ENCODE measurements at places on chromosomes 12 and 14.

GRCh38 chr14:55603401-55603953 lies 23.5 kb downstream of the KTN1 start:
- DNase-seq: no peak

DNA sequence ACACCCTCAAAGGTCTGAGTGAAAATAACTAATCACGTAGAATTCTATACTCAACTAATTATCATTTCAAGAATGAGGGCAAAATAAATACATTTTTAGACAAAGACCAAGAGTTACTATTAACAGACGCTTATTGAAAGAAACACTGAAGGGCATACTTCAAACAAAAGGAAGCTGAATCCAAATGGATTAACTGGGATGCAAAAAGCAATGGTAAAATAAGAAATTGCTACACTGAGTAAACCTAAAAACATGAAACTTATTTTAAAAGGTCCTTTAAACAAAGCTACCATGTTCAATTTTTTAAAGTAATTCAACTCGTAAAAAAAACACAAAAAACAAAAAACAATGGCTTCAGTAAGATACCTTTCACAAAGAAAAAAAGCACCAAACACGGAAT lies 28.2 kb downstream of the LRP6 start:
- no peak for DNase-seq

GRCh38 chr12:57171668-57172067 lies 24.2 kb upstream of the LRP1-AS start:
- DNase-seq: no peak

GRCh38 chr12:65536876-65537681 lies 258.6 kb downstream of the MSRB3 start:
- no peak for DNase-seq

DNA sequence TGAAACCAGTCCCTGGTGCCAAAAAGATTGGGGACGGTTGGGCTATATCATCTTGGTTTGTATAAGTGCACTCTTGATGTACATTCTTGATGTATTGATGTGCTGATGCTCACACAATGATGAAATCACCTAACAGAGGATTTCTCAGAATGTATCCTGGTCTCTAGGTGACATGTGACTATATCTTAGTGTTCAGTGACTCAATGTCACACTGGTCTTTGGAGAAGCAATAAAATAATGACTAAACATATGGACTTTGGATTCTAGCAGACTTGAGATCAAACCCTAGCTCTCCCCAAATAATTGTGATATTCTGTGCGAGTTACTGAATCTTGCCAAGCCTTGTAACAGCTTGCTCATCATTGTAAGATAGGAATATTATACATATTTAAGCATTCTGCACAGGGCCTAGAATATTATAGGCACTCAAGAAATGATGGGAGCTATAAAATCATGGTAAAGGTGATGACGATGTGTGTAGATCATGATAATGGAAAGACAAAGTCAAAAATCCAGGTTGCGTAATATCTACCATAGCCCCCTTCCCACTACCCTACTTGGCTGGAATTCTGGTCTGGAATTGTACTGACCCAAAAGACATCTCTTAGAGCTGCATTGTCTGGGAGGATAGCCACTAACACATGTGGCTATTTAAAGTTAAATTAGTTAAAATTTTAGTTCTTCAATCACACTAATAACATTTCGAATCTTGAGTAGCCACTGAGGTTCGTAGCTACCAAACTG lies 117.6 kb upstream of the PWP1 start:
- DNase-seq: no peak

- DNase-seq: no peak
Measured at GRCh38 chr14:103744621-103745395, 29.2 kb downstream of the ZFYVE21 start.

DNA sequence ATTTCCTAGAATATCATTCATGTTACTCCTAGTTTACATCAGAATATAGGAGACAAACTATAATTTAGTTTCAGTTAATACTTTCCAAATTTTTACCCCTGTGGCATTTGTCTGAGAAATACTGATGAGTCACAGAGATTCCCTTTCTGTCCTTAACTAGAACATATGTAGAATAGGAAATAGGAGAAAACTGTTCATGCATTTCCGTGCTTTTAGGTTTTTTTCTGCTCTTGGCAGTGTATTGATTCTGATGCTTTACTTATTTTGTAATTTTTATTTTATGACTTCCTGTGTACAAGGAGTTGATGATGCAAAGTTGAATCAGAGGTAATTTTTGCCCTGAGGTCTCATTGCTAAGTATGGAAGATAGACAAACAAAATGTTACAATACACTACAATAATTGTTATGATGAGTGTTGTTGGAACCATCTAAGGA lies 23.0 kb downstream of the MNAT1 start:
- DNase-seq: no peak

- no peak for DNase-seq
Measured at GRCh38 chr12:65248656-65249633, 29.5 kb upstream of the MSRB3 start.

DNA sequence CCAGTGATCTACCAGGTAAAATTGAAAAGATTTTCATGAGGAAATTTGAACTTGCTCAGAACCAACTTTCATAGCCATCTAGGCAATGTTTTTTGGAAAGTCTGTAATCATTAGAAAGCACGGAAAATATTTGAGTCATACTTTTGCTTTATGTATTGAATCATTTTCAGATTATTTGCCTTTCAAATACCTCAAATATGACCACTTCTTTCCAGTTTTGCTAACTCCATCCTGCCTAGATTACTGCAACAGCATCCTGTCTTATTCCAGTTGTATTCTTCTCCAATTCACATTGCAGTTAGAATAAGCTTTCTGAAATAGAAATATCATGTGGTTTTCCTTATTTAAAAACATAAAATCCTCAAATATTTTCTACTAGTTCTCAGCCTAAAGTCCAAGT lies 239.8 kb upstream of the FAR2 start:
- DNase-seq: no peak

- DNase-seq: no peak
Measured at GRCh38 chr12:51938726-51939125, 12.8 kb upstream of the ACVR1B start.

- DNase-seq: no peak
Measured at GRCh38 chr12:51070004-51070403, 13.4 kb downstream of the CSRNP2 start.

GRCh38 chr14:75578786-75579337 lies 442 bp downstream of the FLVCR2 start:
- DNase-seq: no peak

DNA sequence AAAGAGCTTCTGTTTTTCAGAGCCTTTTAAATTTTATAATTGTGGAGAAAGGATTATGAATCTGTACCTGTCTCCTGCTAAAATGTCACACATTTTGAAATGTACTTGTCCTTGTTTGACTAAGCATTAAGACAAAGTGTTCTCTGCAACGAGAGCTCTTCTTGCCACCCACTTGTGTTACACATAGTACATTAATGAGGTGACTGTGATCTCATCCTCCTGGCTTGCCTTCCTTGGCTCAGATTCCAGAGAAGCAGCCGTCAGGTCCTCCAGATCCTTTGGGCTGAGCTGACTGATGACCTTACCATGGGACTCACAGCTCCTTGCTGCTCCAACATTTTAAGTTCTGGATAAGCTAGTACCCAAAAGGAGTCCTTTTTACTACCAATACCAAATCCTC lies 81.4 kb downstream of the BBS10 start:
- no peak for DNase-seq

- peak; percentile 10 for DNase-seq
Measured at GRCh38 chr12:127677537-127678131, 589.3 kb upstream of the TMEM132C start.

- DNase-seq: no peak
Measured at GRCh38 chr12:113016796-113017195, 38.5 kb downstream of the OAS2 start.

- no peak for DNase-seq
Measured at GRCh38 chr14:75143761-75144527, 17.1 kb upstream of the NEK9 start.

- DNase-seq: no peak
Measured at GRCh38 chr12:106066051-106066705, 72.6 kb downstream of the NUAK1 start.

GRCh38 chr12:102487226-102487625 lies 6.9 kb upstream of the IGF1 start:
- DNase-seq: no peak

- DNase-seq: no peak
Measured at GRCh38 chr12:41983856-41984255, 160.8 kb downstream of the GXYLT1 start.

DNA sequence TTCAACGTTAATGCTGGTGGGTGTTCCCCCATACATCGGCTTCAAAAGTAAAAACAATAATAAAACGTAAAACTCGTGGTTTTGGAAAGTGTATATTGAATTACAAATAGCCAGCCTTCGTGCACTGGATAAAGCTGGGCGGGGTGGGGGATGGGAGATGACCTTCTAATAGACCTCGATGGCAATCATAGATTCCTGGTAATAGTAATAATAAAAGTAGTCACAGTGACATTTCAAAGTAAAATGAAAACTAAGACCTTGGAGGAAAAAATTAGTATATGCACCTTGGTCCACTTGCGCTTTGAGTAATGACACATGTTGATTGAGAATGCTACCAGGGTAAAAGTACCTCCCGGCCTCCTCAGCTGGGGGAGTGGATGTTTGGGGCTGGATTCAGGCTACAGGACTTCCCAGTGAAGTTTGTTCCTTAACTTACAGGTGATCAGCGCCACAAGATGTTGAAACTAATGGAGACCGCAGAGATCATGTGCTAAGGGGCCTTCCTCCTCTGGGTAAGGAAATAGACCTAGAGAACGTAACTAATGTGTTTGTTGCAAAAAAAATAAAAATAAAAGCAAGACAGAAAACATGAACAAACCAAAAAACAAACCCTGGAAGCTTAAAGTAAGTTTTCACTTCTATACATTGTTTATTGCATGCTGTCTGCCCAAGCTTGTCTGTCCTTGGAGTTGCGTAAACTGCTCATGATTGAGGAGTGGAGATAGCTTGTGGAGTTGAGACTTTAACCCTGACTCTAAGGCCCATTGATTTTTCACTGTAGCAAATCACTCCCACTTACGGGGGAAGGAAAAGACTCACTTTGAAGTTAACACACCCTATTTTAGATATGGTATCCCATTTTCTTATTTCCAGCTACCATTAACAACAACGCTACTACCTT lies 907 bp upstream of the LRIG3 start:
- no peak for DNase-seq

- no peak for DNase-seq
Measured at GRCh38 chr12:2035431-2036055, 17.2 kb upstream of the CACNA1C start.

DNA sequence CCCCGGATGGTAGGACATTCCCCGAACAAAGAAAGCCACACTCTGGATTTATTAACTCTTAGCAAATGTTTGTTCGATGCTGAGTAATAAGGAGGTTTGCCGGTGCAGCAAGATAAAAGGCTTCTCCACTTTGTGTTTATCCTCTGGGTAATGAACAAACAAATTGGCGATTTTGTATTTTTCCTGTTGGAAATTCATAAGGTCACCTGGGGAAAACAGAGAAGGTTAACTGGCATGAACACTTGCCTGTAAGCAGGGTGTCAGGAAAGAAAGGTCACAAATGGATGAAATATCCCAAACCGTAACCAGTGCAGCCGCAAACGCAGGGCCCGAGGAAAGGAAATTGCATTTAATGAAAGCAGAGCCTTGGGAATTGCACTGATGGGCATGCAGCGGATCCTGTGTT lies 132.8 kb downstream of the RMST start:
- no peak for DNase-seq

DNA sequence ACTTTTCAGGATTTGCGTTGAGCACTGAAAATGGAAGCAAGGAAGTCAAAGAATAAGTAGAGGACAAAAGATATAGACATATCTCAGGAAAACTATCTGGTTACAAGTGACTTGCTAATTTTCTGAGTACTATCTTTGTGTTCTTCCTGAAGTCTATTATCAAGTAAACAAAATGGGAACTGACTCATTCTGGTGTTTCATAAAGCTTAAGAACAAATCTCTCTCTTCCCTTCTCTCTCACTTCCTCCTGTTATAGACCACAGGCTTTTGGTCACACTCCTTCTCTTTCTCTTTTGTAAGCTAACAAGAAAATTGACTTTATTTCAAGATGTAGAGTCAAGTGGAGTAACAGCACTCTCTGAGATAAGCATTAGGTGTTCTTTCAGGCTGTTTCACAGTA lies 406.6 kb upstream of the SYT1 start:
- no peak for DNase-seq

GRCh38 chr14:81231540-81231939 lies 10.8 kb upstream of the GTF2A1 start:
- DNase-seq: no peak

GRCh38 chr14:105876158-105876557 lies 349.8 kb downstream of the TMEM121 start:
- DNase-seq: no peak

DNA sequence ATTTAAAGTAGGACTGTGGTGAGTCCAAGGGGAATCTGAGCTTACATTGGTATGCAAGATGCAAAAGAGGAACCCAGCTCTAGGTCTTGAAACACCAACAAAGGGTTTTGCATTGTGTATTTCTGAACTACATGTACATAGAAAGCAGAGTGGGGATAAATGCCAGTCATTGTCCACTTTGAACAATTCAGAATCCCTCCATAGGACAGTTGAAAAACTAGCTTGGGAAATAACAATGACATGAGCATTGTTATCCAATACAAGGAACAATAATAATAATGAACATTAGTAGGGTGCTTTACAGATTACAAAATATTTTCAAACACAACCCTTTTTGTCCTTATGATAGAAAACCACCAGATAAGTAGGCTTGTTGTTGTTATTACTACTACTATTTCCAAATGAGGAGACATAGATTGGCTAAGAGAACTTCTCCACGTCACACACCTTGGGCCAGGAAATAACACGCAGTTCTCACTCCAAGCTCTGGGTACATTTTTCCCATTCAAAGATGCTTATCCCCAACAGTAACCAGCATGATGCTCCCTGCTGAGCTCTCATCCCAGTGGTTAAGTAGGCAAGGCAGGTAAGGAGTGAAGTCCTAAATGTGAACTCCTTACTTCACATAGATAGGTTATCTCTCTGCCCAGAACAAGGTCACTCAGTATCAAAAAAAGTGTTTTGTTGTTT lies 51.7 kb upstream of the RASSF8 start:
- no peak for DNase-seq

- DNase-seq: no peak
Measured at GRCh38 chr12:105955976-105956375, 182.8 kb downstream of the NUAK1 start.

DNA sequence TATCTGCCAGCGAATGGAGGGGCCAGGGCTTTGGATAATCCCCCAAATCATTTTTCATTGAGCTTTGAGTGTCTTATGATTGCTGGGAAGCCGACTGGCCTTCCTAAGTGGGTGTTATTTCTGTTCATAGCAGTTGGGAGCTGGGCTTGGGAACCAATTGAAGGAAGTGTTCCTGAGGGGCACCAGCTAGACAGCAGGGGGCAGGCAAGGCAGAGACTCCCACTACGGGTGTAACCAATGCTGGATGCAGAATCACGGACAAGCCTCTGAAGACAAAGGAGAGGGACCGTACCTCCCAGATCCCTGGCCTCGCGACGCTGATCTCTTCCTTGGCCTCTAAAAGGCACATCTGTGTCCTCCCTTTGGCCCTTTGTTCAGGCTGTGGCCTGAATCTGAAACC lies 149.0 kb upstream of the PRMT8 start:
- no peak for DNase-seq

All from CD4-positive, alpha-beta memory T cell (primary cell).